ENCODE measurements at places on chromosomes 3 and 15. TPM values are rescaled to one million over a fixed set of nuclear protein-coding genes. Genes with fewer than 3 reads are reported as not detected.

DNA sequence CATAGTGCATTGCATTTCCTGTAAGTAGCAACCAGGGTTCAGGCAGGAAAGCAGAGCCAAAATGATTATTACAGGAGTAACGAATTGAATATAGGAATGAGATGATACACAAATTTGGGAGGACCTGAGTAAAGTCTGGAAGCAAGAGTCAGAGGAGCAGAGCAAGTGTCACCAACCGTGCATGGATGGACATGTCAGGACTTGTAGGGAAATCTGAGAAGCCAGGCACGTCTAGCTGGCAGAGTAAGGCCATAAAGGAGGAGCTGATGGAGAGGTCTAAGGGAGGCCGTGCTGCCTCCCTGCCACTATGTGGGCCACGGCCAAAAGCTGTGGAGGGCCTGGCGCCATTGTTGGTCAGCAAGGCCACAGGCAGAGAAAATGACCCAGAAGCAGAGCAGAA is 22.4 kb downstream of the GJD2 start:
- no peak for DNase-seq

GRCh38 chr3:168678730-168679129 is 583.0 kb upstream of the GOLIM4 start:
- no peak for DNase-seq

- DNase-seq = no peak
Observed at GRCh38 chr3:34283751-34284150, 485.3 kb downstream of the PDCD6IP start.

Gene STARD5
- polyA plus RNA-seq = 4.1 TPM

Gene HGD
- 80.2 TPM for polyA plus RNA-seq

Gene MYRIP
- polyA plus RNA-seq = 1.1 TPM

All from left renal pelvis (tissue), 4 donors.